ENCODE measurements at places on chromosomes 4 and X.

GRCh38 chr4:110636171-110636679 lies 13.3 kb upstream of the PITX2 start:
- DNase-seq, result no peak

DNA sequence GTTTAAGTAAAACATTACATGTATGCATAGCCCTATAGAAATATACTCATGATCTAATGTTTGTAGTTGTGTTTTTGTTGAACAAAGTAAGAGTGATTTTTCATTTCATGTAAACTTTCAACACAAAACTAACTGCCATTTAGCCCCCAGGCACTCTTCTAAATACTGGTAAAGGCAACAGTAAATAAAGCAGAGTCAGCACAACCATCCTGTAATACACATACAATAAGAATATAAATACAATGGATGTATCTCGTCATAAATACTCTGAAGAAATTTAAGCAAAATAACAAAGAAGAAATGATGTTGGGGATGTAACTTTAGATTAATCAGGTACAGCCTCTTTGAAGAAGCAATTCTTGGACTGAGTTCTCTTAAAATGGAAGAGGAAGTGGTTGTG lies 821.2 kb downstream of the ARAP2 start:
- no peak for DNase-seq

DNA sequence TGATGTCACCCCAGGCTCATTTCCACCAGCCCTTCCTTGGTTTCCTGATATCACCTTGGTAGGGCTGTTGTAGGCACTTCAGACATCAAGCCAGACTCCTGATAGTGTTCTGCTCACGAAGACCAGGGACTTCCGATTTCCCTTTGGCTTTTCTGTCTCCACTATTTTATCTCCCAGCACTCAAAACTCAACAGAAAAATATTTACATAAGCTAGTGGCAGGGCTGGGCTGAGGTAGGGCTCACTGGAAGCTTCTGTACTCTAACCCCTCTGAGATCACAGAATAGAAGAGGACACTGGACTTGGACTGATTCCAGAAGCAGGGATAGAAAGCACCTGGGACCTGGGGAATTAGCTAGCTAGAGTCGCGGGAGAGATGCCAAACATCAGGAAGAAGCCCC lies 34.4 kb upstream of the EFNB1 start:
- DNase-seq, result no peak

GRCh38 chrX:1484638-1485019 lies 31.9 kb upstream of the ASMTL start:
- DNase-seq, result no peak

DNA sequence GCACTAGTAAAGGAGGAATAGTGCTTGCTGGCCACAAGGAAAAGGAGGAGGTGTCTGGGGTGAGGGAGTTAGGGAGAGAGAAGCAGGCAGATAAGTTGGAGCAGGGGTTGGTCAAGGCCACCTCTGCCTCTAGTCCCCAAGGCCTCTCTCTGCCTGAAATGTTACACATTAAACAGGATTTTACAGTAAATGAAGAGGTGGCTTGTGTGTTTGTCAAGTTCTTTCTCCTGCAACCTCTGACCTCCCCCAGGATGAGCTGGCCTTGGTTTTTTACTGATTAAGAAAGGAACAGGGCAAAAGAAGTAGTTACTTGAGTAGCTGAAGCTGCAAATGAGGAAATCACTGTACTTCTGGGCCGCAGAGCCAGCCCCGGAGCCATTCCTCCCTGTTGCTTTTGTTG lies 2.0 kb downstream of the GJB1 start:
- no peak for DNase-seq

GRCh38 chrX:110944311-110944750 lies 148.7 kb upstream of the CHRDL1 start:
- no peak for DNase-seq

- no peak for DNase-seq
Measured at GRCh38 chr4:11635342-11635741, 206.6 kb upstream of the HS3ST1 start.

- peak; percentile 41 for DNase-seq
Measured at GRCh38 chr4:8435656-8436121, 4.8 kb downstream of the ACOX3 start.

GRCh38 chrX:11381464-11381863 lies 88.3 kb downstream of the AMELX start:
- DNase-seq, result no peak

DNA sequence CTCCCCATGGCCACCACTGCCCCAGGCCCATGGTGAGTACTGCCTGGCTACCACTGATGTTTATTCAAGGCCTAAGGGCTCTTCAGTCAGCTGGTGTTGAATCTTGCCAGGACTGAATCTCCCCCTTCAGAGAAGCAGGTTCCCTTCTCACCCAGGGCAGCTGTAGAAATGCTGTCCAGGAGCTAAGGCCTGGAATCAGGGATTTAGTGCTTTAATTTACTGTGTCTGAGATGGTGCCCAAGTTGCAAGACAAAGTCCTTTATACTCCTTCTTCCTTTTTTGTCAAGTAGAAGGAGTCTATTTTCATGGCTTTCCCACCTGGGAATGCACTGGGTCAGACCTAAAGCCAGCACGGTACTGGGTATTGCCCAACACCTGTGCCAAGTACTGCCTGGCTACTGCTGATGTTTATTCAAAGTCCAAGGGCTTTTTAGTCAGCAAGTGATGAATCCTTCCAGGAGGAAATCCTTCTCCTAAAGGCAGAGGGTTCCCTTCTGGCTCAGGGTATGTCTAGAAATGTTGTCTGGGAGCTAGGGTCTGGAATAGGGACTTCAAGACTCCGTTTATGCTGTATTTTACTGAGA lies 117.6 kb upstream of the ATOH1 start:
- DNase-seq, result no peak

GRCh38 chrX:50967736-50968135 lies 57.2 kb downstream of the BMP15 start:
- no peak for DNase-seq

DNA sequence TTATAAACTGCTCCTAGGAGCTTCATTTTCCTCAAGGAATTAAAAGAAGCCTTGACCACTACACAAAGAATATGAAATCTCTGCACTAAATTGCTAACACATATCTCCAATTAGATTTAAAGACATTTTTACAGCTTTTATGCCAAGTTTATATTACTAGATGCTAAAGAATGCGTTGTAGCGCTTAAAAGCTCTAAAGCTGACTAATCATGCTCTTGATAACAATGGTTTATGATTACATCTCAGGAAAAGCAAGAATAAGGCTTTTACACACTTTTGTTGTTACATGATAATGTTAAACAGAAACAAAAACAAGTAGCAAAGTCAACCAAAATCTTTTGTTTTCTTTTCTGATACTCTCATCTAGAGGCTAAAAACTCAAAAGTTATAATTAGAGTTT lies 44.7 kb downstream of the SLC10A7 start:
- no peak for DNase-seq

- DNase-seq, result no peak
Measured at GRCh38 chr4:77012726-77013125, 63.1 kb downstream of the CCNI start.
